ENCODE measurements at places on chromosomes 12 and 14.

DNA sequence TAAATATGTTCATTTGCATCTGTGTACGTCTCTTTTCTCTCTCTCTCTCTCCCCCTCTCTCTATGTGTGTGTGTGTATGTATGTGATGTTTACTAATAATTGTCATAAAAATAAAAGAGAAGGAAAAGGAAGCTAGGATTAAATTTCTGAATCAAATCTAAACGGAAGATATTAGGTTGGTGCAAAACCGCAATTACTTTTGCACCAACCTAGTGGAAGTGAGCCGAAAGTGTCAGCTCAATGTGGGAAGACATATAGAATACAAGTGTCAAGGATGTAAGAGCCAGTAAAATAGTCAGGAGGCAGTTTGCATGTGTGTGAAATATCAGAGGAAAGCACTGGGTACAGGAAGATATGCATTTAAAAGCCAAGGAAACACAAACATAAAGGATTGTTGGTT lies 18.5 kb upstream of the OR4K17 start:
- no peak for DNase-seq

DNA sequence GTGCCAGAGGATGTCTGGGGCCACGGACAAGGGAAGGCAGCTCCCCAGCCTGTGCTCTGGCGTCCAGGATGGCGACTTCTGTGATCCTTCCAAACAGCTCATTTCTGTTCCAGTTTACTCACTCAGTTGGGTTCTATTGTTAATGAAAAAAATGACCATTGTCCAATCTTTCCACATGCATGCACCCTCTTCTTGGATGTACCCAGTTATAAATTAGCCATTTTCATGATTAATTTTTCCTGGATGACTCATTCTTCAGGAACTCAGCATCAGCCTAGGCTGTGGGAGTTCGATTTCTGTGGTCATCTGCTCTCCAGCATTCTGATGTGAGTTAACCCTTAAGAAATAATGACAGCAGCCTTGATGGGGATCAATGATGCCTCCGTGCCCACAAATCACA lies 926.8 kb downstream of the BCL11B start:
- DNase-seq: no peak

GRCh38 chr12:25979059-25979458 lies 20.6 kb downstream of the RASSF8 start:
- no peak for DNase-seq

DNA sequence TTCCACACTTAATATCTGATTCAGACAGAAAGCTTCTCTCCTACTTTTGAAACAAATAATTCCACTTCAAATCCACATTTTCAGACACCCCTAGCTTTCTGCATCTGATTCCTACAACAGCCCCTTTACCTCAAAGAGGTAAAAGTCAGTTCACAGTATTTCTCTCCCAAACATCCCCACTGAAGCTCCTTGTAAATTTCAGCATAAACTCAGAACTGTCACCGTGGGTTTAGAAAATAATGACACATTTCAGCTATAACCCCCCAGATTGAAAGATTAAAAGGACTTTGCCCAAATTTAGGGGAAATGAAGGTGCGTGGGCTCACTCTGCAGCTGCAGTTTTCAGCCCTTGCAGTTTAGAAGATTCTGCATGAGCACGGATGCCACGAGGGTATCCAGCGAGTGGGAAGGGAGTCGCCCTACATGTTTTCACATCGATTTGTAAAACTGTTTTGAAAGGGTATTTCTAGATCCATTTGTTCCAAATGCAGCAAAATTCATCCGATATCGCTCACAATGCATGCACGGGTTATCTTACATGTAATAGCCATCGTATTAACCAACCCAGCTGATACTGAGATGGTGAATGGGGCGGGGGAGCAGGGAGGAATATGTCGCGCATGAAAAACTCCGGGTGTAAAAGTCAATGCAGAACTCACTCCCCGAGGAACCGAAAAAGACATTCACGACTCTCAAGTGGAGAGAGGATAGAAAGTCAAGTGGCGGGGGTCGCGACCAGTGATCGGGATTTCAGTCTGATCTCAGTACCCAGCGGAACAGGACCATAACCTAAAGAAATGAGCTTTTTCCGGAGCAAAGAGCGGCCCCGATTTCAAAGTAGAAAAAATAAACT lies 5.0 kb upstream of the CCND2 start:
- peak; percentile 23 for DNase-seq

DNA sequence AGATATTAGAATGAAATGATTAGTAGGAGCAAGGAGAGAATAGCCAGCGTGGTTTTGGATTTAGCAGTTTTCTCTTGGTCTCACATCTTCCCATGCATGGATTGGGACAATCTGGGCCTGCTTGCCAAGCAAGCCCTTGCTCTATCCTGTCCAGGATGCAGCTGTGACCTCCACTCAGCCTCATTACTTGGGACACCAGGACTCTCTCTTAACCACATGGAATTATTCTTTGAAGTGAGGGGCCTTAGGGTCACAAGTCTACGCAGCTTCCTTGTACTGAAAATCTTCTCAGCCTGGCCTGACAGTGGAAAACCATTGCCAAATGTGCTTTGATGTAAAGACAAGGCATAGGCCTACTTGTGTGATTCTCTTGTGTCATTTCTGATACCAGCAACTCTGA lies 28.0 kb upstream of the DCN start:
- DNase-seq: no peak

DNA sequence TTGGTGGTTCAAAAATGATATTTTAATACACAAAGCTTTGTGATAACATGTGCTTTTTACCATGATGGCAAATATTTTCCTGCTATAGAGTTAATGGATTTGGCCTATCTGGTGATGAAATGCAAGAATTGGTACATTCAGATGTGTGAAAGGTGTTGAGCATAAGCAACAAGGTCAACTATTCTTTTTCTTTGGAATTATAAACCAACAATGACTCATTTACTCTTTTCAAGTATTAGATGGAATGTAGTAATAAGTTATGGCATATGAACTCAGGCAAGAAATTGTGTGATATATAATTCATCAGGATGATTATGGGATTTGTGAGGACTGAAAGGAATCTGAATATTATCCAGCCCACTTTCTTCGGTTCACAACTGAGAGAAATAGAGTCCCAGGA lies 471.4 kb downstream of the ETNK1 start:
- no peak for DNase-seq

DNA sequence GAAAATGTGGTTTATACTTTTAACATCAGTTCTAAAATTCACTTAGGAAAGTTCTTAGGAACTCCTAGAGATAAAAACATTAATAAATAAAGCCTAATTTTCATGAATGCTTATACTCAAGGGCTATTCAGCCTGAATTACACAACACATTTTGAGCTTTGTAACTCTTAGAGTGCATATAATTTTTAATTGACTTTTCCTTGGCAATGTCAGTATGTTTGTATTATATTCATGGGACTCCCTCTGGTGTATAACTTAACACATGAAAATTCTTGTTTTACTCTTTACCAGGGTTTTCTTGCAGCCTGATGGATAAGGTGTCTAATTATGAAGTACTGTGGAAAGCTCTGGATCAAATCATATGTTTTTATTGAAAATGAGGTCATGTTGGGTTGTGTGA lies 150.6 kb upstream of the HMGA2 start:
- no peak for DNase-seq

- no peak for DNase-seq
Observed at GRCh38 chr12:77847680-77848431, 17.2 kb downstream of the NAV3 start.

DNA sequence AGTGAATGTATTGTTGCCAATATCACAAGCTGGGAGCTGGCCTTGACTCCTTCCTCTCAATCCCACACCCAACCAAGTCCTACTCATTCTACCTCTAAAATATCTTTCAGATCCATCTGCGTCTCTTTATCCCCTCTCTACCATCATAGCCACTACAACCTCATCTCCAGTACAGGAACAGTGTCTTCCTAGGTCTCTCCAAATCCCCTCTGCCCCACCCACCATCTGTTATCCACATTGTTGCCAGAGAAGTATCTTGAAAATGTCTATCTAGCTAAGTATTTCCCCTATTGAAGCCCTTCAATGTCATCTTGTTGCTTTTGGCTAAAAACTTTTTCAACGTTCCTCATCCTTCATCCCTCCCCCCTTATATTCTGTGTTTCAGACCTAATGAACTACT lies 244.7 kb downstream of the C12orf75 start:
- no peak for DNase-seq
